ENCODE measurements at places on chromosomes 1 and 21. TPM values are rescaled to one million over a fixed set of nuclear protein-coding genes. Genes with fewer than 3 reads are reported as not detected.

LAMTOR2 gene
- 71.5 TPM for total RNA-seq

PACC1 gene
- 6.5 TPM for total RNA-seq

ERO1B gene
- total RNA-seq, result 15.3 TPM

NUDT4B gene
- total RNA-seq, result 1.3 TPM

TMEM52 gene
- total RNA-seq, result 6.1 TPM

- H3K36me3 ChIP-seq, result no peaks in the 10 kb centered on the region
- H3K4me1 ChIP-seq, result no peaks in the 10 kb centered on the region
- no peak overlapping the region for H3K27ac ChIP-seq
- no peaks in the 10 kb centered on the region for H3K27me3 ChIP-seq
- peak; percentile 64 for DNase-seq
- no peak overlapping the region for H3K4me3 ChIP-seq
These were observed 47.6 kb downstream of the ARHGEF16 start for GRCh38 chr1:3501856-3502640.

- no peak for DNase-seq
- H3K4me1 ChIP-seq, result no peaks in the 10 kb centered on the region
- H3K27me3 ChIP-seq, result no peaks in the 10 kb centered on the region
- H3K36me3 ChIP-seq, result peaks cover 35% of the 10 kb centered on the region
- H3K4me3 ChIP-seq, result no peak overlapping the region
- no peak overlapping the region for H3K27ac ChIP-seq
These were observed 31.2 kb upstream of the NADK start for GRCh38 chr1:1809489-1809888.

DNA sequence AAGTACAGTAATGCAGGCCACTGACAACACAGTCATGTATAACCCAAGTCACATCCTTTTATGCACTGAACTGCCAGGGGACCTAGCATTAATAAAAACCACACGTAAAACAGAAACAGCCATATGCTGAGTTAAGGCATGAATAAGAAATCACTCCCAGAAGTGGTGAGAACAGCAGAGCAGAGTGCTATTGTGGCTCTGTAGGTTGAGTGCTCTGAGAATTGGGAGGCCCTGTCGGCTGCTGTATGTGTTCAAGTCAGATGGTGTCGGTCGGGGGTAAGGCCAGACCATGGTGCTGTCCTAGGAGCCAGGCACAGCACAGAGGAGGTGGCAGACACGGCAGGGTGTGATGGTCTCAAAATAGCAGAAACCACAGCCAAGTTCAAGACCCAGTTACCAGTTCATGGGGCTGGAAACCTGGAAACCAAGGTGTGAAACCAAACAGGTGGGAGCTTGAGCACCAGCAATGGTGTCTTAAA is 126.6 kb upstream of the COA6 start:
- H3K27me3 ChIP-seq, result no peaks in the 10 kb centered on the region
- H3K27ac ChIP-seq, result no peak overlapping the region
- no peak for DNase-seq
- H3K4me3 ChIP-seq, result no peak overlapping the region
- no peaks in the 10 kb centered on the region for H3K36me3 ChIP-seq
- no peaks in the 10 kb centered on the region for H3K4me1 ChIP-seq

- no peak overlapping the region for H3K27ac ChIP-seq
- no peaks in the 10 kb centered on the region for H3K27me3 ChIP-seq
- H3K4me1 ChIP-seq, result peaks cover 4% of the 10 kb centered on the region
- H3K4me3 ChIP-seq, result no peak overlapping the region
- peak; percentile 57 for DNase-seq
These were observed 9.0 kb upstream of the FAM131C start for GRCh38 chr1:16082283-16083038.

GRCh38 chr1:59107916-59108315 is 189.0 kb upstream of the FGGY start:
- no peak overlapping the region for H3K27ac ChIP-seq
- H3K4me3 ChIP-seq, result no peak overlapping the region
- no peaks in the 10 kb centered on the region for H3K36me3 ChIP-seq
- peak; percentile 32 for DNase-seq

- peak overlapping the region; percentile 6 for H3K27ac ChIP-seq
- no peak for DNase-seq
- no peaks in the 10 kb centered on the region for H3K36me3 ChIP-seq
- no peaks in the 10 kb centered on the region for H3K4me1 ChIP-seq
- no peak overlapping the region for H3K4me3 ChIP-seq
- H3K27me3 ChIP-seq, result peaks cover 4% of the 10 kb centered on the region
These were observed 1.5 kb upstream of the DNAJB4 start for GRCh38 chr1:78003070-78003746.

GRCh38 chr1:168050307-168050706 is 86.4 kb downstream of the GPR161 start:
- H3K27me3 ChIP-seq, result no peaks in the 10 kb centered on the region
- no peak overlapping the region for H3K27ac ChIP-seq
- no peaks in the 10 kb centered on the region for H3K36me3 ChIP-seq
- H3K4me1 ChIP-seq, result no peaks in the 10 kb centered on the region

- H3K27me3 ChIP-seq, result no peaks in the 10 kb centered on the region
- no peak overlapping the region for H3K4me3 ChIP-seq
- H3K4me1 ChIP-seq, result peaks cover 4% of the 10 kb centered on the region
- no peak for DNase-seq
These were observed 148.8 kb downstream of the ZBTB18 start for GRCh38 chr1:244199902-244200301.

DNA sequence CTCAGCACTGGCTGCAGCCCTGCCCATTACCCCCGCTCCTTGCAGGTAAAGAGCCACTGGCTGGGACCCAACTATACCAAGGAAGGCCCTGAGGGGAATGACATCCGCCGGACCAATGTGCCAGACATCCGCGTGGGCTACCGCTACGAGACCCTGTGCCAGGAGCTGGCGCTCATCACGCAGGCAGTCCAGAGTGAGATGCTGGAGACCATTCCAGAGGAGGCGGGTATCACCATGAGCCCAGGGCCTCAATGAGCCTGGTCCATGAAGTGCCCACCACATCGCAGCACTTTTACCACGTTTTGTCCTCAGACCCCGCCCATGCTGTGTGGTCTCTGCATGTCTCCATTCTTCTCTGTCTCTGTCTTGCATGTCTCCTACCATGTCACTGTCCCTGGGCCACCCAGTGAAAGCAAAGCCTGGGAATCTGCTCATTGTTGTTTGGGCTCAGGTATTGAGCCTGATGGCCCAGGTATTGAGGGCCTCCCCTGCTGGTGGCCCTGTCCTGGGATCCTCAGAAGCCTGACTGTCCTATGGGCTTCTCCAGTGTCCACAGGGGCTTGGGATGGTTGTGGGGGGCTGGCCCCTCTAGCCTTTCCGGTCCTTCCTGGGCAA is 11.4 kb downstream of the AMPD2 start:
- H3K27ac ChIP-seq, result no peak overlapping the region
- H3K4me3 ChIP-seq, result no peak overlapping the region
- peaks cover 53% of the 10 kb centered on the region for H3K36me3 ChIP-seq
- H3K4me1 ChIP-seq, result no peaks in the 10 kb centered on the region
- no peaks in the 10 kb centered on the region for H3K27me3 ChIP-seq

DNA sequence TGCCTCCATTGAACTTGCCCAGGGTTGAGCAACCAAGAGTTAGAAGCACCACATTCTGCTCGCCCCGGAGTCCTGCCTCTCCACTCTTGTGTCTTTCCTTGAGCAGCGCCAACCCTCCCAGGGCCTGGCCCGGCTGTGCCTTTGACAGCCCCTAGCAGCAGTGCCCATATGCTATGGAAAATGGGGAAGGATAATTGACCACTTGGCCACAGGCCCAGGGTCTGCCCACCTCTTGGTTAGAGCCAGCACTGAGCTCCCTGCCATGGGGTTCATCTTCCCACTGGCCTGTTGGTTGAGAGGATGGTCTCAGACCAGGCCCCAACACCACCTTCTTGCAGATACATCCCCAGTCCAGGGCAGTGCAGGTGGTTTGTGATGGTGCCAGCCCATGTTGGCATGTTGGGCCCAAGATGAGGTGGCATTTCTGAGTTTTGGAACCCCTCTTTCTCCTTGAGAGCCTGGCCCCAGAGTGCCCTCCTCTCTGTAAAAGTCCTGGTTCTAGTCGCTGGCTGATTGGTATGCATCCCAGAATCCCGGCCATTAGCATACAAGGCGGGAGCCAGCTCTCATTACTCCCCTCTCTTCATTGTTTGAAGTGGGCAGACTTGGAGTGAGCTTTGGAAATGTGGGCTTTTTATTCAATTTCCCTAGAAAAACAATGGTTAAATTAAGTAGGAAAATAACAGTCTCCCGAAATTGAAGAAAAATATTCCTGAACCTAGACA is 7.6 kb downstream of the ARHGEF10L start:
- DNase-seq, result no peak
- no peak overlapping the region for H3K4me3 ChIP-seq
- no peaks in the 10 kb centered on the region for H3K27me3 ChIP-seq
- H3K27ac ChIP-seq, result no peak overlapping the region

Data from lung (tissue), 17 donors.